ENCODE measurements at places on chromosomes 5 and 9. TPM values are rescaled to one million over a fixed set of nuclear protein-coding genes. Genes with fewer than 3 reads are reported as not detected.

The SLC27A6 gene
- not detected for total RNA-seq

The SLC45A2 gene
- not detected for total RNA-seq

The GRXCR2 gene
- total RNA-seq, result not detected

The KCNV2 gene
- not detected for total RNA-seq

The MRPL22 gene
- 15.9 TPM for total RNA-seq

The COMMD10 gene
- 26.2 TPM for total RNA-seq

The OR1L4 gene
- total RNA-seq, result not detected

The CD72 gene
- total RNA-seq, result not detected

The QRFP gene
- not detected for total RNA-seq

The IFNK gene
- total RNA-seq, result not detected

The NR5A1 gene
- total RNA-seq, result not detected

The KIF24 gene
- total RNA-seq, result 2.3 TPM

The KIF12 gene
- not detected for total RNA-seq

The CAPSL gene
- not detected for total RNA-seq

The SLC6A18 gene
- not detected for total RNA-seq

The SPATA31E1 gene
- not detected for total RNA-seq

Data from bladder microvascular endothelial cell (primary cell).